ENCODE measurements at places on chromosomes 6 and 20. TPM values are rescaled to one million over a fixed set of nuclear protein-coding genes. Genes with fewer than 3 reads are reported as not detected.

The LTA gene
- not detected for total RNA-seq

The BPIFA1 gene
- not detected for total RNA-seq

DNA sequence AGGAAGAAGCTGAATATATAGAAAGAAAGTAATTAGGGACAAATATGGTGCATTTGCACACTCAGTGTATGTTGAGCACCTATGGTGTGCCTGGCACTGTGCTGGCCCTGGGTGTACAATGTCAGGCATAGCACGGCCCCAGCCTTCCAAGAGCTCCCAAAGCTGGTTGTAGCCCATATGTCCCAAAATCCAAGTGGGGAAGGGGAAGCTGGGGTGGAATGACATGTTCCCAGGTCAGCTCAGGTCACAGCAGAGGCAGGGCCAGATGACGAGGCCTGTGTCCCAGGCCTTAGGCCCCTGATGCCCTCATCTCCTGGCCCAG is 170.0 kb downstream of the VEGFA start:
- DNase-seq = no peak

DNA sequence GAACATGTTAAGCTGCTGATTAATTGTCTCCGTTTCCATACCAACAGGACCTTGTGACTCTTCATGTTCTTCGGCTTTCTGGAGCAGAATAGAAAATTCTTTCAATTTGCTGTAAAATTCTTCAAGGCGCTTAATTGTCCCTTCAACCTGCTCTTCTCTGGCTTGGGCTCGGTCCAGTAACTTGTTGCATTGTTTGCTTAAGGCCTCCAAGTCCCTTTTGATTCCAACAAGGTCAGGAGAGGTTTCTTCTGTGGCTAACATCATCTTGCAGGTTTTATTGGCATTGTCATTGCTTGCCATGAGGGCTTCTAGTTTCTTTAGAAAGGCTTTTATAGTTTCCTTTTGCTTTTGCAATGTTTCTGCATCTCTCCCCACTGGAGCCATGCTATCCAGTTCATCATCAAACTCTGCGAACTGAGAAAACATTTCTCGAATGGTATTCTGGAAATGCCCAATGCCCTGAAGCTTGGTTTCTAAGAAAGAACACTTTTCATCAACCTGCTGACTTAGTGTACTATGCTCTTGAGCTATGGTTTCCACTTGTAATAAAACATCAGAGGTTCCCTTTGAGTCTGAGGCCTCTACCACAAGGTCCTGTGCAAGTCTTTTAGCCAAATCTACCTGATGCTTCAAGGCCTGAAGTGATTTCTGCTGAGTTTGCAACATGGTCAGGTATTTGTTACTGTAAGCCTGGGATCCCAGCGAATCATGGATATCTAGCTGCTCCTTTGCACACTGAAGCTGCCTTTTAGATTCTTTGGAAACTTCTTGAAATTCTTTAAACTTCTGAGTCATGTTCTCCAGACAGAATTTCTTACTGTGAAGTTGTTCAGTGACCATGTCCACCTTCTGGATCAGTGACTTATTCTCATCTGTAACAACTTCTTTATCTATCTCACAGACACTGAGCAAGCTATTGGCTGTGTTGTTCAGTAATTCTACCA is 90.2 kb downstream of the DST start:
- DNase-seq = peak; percentile 10

DNA sequence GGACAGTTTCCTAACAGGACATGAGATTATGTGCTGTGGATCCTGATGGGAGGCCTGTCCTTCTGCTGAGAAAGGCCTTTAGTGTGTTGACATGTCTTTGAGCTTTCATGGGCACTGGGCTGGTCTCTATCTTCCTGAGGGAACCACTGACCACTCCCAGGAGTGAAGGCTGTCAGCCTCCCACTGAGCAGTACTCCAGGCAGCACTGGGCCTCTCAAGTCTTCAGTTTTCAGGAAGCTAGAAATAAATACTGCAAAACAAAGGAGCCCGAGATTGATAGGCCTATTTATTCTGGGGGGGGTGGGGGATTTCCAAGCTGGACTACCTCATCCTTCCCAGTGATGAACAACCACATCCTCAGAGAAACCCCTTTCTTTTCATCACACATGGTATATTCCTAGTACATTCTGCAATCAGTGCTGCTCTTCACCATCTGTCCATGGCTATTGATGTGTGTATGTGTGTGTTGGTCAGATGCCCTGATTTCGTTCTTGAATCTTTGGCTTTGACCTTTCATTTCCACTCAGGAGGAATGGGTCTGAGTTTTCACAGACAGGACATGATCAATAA is 180.9 kb upstream of the SPTLC3 start:
- DNase-seq = no peak

DNA sequence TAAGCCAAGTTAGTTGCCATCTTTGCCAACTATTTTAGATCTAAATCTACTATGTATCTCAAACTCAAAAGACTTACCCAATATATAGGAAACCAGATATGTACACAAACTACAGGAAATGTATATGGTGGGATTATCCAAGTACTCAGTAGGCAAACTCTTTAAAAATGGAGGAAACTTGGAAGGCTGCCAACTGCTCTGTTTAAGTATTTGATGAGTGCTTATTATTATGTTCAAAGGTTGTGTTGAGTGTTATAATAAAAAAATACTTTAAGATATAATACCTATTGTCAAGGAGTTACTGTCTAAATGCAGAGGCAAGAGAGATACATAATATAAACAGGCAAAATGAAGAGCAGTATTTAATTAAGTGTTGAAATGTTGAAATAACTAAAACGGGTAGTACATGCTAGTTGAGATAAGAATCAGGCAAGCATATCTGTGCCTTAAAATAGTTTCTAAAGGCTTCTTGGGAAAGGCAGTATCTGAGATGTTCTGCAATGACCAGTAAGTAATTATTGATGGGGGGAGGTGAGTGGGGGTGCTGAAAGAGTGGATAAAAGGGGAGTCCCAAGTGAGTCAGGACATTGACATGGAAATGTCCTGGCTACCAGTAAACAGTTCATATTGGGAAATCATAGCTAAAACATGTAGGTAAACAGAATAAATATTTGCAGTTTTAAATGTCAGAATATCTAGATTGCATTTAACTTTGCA is 6.5 kb upstream of the DST start:
- DNase-seq = no peak

The PRDM13 gene
- total RNA-seq = 2.6 TPM

The FILIP1 gene
- 0.03 TPM for total RNA-seq

The GDAP1L1 gene
- 0.43 TPM for total RNA-seq

DNA sequence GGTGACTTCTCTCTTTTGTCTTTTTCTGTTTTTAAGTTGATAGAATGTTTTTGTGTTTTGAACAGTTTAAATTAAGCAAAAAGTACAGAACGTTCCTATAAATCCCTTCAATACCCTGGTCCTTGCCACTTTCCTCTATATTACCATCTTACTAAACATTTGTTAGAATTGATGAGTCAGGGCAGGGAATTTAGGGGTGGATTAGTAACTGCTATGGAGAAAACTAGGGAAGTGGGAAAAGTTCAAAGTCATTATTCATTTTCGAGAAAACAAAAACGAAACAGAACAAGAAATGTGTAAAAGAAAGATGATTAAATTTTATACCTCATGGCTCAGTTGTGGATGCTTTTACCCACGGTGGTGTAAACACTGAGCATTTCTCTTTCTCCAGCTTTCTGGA is 240.4 kb upstream of the SULF2 start:
- DNase-seq = no peak

DNA sequence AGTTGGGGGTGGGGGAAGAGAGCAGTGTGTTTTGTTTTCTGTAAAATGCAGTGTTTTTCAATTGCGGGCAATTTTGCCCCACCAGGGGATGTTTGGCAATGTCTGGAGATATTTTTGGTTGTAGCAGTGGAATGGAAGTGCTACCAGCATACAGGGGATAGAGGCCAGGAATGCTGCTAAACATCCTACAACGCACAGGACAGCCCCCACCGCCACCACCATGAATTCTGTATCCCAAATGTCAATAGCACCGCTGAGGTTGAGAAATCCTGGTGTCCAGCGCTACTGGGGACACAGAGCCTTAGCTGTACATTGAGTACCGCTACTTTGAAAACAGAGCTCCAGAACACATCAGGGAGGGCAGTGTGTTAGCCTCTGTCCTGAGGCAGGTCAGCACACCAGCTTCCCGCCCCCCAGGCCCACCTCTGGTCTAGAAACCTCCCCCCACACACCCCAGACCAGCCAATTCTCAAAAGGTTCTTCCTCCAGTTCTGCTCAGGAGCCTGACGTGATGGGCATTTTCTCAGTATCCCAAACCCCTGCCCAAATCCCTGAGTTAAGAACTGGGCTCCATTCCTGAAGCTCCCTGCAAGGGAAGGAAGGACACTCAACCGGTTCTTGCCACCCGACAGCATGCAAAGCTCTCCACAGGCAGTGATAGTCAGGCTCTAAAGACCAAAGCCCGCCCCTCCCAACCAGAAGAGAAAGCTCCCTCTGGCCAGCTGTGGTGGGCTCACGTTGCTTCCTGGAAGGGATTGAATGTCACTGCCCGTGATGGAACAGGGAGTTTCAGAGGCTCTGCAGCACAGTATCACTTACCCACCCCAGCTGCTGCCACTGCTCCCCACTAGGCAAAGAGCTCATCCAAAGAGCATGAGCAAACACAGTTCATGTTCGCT is 321.5 kb upstream of the JARID2 start:
- DNase-seq = no peak

- no peak for DNase-seq
Measured at GRCh38 chr6:143260857-143261256, 189.6 kb downstream of the ADAT2 start.

The RSPH9 gene
- 1.1 TPM for total RNA-seq

The ISM1 gene
- 4.8 TPM for total RNA-seq

GRCh38 chr6:11025921-11026635 is 18.0 kb downstream of the ELOVL2 start:
- no peak for DNase-seq

GRCh38 chr6:123380257-123380656 is 256.5 kb downstream of the TRDN start:
- peak; percentile 68 for DNase-seq

Data from SK-MEL-5 (cell line).